K562 (cell line): ENCODE measurements at places on chromosomes 2 and 18. TPM values are rescaled to one million over a fixed set of nuclear protein-coding genes. Genes with fewer than 3 reads are reported as not detected.

Gene KLHL29
- 0.20 and 0.31 TPM in 2 replicates for total RNA-seq

Gene DUSP19
- 3.5 and 4.7 TPM in 2 replicates for total RNA-seq

Gene CAPN10
- 19.3 and 25.3 TPM in 2 replicates for total RNA-seq

Gene HOXD1
- total RNA-seq, result not detected in 2 replicates

Gene SMAD4
- total RNA-seq, result 45.4 and 49.6 TPM in 2 replicates

Gene CXCR1
- total RNA-seq, result not detected in 2 replicates

Gene AKAIN1
- total RNA-seq, result not detected in 2 replicates

Gene REG3A
- total RNA-seq, result 0.31 TPM in 1 of 2 replicates, not detected in the other

Gene AGFG1
- total RNA-seq, result 51.2 and 51.3 TPM in 2 replicates

Gene HOXD13
- total RNA-seq, result not detected in 2 replicates

Gene ZNF236
- total RNA-seq, result 8.4 and 8.7 TPM in 2 replicates

Gene LIMS4
- 0.55 and 0.74 TPM in 2 replicates for total RNA-seq

Gene ZSWIM2
- not detected in 2 replicates for total RNA-seq

Gene CCDC85A
- total RNA-seq, result 0.09 and 0.13 TPM in 2 replicates

Gene ALK
- total RNA-seq, result not detected in 2 replicates

Gene METAP1D
- total RNA-seq, result 9.9 and 10.8 TPM in 2 replicates

Gene SNORC
- 0.80 and 1.7 TPM in 2 replicates for total RNA-seq

Gene LIMS3
- total RNA-seq, result 0.74 and 1.8 TPM in 2 replicates

Gene VWA3B
- total RNA-seq, result not detected in 2 replicates

Gene DSG2
- 41.3 and 43.0 TPM in 2 replicates for total RNA-seq

Gene POTEF
- 2.1 and 2.2 TPM in 2 replicates for total RNA-seq

Gene SERPINB4
- total RNA-seq, result not detected in 2 replicates

Gene MCEE
- 17.8 and 19.1 TPM in 2 replicates for total RNA-seq

Gene ITGB1BP1
- 94.3 and 99.4 TPM in 2 replicates for total RNA-seq

Gene LRRC30
- not detected in 2 replicates for total RNA-seq

Gene CD207
- not detected in 2 replicates for total RNA-seq
